Tongue (tissue), 3 donors: ENCODE measurements at places on chromosomes 16 and 17.

GRCh38 chr17:32664936-32665583 lies 178.3 kb downstream of the CDK5R1 start:
- DNase-seq: no peak

DNA sequence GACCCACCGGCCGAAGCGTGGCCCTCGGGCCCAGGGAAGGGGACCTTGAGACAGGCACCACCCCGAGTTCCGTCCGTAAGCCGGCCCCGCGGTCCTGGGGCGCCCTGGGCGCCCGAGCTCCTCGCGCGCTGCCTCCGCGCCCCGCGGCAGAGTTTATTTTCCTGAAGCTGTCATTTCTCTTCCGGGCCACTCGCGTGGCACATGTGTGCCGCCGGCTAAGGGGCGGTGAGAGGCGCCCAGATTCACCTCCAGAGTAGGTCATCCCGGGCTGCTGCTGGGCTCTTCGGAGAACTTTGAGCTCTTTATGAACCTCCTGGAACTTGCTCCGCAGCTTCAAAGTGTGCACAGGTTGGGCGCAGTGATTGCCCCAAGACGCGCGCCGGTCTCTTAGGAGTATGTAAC lies 489 bp downstream of the ZC3H18 start:
- DNase-seq: peak; percentile 15

DNA sequence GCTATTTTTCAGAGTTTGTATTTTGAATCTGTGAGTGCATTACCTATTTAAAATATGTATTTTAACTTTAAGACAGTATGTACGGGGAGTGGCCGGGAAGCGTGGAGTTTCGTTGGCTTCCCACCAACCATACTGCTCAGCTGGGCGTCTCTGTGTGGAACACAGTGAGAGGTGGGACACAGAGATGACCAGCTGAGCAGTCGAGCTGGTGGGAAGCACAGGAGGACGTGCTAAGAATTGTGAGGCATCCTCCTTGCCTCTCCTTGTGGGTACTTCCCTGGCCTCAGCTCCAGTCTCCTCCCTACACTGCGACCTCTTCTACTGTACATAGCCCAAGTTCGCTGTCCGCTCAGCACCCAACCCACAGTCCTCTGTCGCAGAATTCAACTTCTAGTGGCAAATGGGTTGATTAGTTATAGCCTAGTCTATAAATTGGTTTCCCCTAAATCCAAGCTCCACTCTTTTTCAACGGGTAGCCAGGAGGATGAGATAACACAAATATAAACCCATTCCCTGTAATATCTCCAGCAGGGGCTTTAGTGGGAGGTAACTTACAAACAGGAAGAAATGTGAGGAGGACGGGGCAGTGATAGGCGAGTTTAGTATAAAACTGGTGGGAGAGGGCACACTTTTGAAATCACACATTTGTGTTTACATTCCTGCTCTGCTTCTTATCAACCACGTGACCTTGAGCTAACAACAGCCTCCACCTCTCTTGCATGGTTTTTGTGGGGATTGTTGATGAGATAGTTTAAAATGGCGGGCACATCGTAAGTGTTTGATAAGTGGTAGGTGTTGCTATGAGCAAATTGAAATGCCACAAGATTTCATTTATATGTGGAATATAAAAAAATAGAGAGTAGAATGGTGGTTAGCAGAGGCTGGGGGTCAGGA lies 211.9 kb upstream of the HS3ST3A1 start:
- no peak for DNase-seq

- no peak for DNase-seq
Measured at GRCh38 chr17:27741971-27742575, 58.3 kb downstream of the NOS2 start.

- no peak for DNase-seq
Measured at GRCh38 chr17:78301821-78302213, 58.1 kb downstream of the SOCS3 start.
